ENCODE measurements at places on chromosomes 1 and 21. TPM values are rescaled to one million over a fixed set of nuclear protein-coding genes. Genes with fewer than 3 reads are reported as not detected.

DNA sequence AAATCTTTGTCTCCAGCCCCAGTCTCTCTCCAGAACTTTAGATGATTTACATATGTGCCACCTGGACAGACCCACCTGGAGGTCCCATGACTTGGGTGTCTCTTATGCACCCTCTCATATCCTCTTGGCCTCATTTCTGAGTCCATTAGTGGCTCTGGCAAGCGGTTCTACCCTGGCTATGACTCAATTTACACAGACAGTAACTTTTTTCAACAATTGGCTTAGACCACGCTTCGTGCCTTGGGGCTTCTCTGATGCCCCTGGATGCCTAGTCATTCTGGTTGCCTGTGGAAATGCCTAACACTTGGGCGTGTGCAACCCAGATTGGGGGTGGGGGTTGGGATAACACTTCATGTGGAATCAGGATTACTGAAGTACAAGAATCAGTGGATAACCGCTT is 57.1 kb upstream of the GADD45A start:
- no peak for DNase-seq
- H3K27me3 ChIP-seq, result no peaks in the 10 kb centered on the region
- H3K4me3 ChIP-seq, result no peak overlapping the region
- H3K27ac ChIP-seq, result no peak overlapping the region

DNA sequence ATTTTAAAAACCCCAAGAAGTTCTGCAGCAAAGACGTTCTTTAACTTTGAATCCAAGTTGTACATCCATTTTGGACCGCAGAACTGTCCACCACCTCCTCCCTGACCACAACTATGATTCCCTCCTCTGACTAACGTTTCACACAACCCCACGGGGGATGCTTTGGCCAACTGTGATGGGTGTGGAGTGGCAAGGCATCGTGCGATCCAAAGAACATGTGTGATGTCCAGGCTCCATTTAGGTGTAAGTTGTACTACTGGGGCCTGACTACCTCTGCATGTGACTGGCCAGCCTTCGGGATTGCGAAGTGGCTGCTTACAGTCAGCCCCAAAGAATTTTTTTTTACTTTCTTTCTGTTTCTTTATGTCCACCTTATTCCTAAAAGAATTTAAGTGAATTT is 6.7 kb downstream of the KCNJ15 start:
- DNase-seq, result no peak
- no peaks in the 10 kb centered on the region for H3K27me3 ChIP-seq
- no peaks in the 10 kb centered on the region for H3K4me1 ChIP-seq
- H3K36me3 ChIP-seq, result no peaks in the 10 kb centered on the region
- H3K4me3 ChIP-seq, result no peak overlapping the region

SPRR2A gene
- not detected for polyA plus RNA-seq

AVPR1B gene
- polyA plus RNA-seq, result 0.12 TPM

- no peaks in the 10 kb centered on the region for H3K36me3 ChIP-seq
- no peak overlapping the region for H3K27ac ChIP-seq
These were observed 15.8 kb upstream of the CDCA8 start for GRCh38 chr1:37676281-37677142.

GRCh38 chr1:198179556-198179981 is 22.8 kb downstream of the NEK7 start:
- no peak overlapping the region for H3K4me3 ChIP-seq
- H3K27me3 ChIP-seq, result no peaks in the 10 kb centered on the region
- no peak overlapping the region for H3K27ac ChIP-seq
- H3K4me1 ChIP-seq, result no peaks in the 10 kb centered on the region
- no peaks in the 10 kb centered on the region for H3K36me3 ChIP-seq

GRCh38 chr1:217614200-217614712 is 16.6 kb downstream of the GPATCH2 start:
- no peak for DNase-seq
- no peak overlapping the region for H3K27ac ChIP-seq
- no peaks in the 10 kb centered on the region for H3K4me1 ChIP-seq

DNA sequence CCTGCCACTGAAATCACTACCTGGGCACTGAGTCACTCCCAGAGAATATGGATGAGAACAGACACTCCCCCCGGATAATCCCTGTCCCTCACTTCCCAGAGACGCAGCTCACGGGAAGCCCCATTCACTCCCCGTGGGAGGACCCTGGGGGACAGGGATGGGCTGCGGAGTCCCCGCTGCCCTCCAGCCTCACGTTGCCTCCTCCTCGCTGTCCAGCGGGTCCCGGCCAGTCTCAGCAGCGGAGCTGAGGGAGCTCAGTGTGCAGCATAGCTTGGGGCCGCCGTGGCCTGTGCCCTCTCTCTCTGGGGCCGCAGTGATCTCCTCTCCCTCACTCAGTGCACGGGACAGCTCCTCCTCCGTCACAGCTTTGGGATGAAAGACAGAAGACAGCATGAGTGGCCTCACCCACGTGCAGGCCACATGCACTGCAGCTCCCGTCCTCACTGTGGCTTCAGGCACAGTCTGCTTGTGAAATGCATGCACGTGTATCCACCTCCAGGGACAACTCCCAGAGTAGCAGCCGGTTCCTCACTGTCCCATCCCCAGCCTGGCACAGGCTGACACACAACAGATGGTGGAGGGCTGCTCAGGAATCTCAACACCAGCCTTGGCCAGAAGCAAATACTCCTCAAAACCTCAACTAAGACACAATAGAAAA is 7.4 kb downstream of the CFAP410 start:
- no peak overlapping the region for H3K27ac ChIP-seq
- peaks cover 92% of the 10 kb centered on the region for H3K36me3 ChIP-seq
- no peak overlapping the region for H3K4me3 ChIP-seq
- no peaks in the 10 kb centered on the region for H3K27me3 ChIP-seq

GRCh38 chr1:207362962-207363860 is 41.7 kb downstream of the CD55 start:
- no peak for DNase-seq
- H3K27ac ChIP-seq, result no peak overlapping the region
- no peaks in the 10 kb centered on the region for H3K4me1 ChIP-seq
- no peaks in the 10 kb centered on the region for H3K36me3 ChIP-seq
- no peak overlapping the region for H3K4me3 ChIP-seq

SNX27 gene
- 51.2 TPM for polyA plus RNA-seq

DNA sequence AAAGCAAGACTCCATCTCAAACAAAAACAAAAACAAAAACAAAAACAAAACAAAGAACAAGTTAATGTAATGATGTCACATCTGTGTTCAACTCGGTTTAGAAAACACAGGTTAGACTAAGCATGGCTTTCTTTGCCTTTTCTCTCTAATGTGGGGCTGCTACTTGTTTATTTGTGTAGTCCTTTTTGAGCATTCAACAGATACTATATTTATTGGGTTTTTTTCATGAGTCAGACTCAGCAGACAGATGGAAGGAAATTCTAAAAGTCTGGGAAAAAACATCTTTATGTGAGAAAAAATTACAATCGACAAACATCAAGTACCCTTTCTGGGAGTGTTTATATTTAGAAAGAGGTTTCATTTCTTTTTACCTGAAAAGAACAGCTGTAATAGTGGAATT is 22.3 kb upstream of the OTUD3 start:
- no peaks in the 10 kb centered on the region for H3K36me3 ChIP-seq
- DNase-seq, result no peak
- H3K4me3 ChIP-seq, result no peak overlapping the region
- H3K27me3 ChIP-seq, result no peaks in the 10 kb centered on the region
- no peak overlapping the region for H3K27ac ChIP-seq

DNA sequence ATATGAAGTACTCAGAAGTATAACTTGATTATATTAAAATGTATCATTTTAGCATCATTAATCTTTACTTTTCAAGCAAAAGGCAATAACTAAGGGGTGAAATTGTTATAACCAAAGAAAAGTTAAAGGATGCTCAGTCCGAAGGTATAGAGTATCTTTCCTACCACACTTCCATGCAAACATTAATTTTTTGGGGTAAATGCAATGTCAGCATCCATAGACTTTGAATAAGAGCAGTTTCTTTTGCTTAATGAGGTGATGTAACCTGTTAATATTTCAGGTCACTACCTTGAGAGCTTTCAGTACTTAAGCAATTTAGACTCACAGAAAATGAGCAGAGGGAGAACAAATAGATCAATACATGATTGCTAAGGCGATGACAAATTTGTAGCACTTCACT is 1093.5 kb downstream of the PLA2G4A start:
- H3K27ac ChIP-seq, result no peak overlapping the region
- H3K36me3 ChIP-seq, result no peaks in the 10 kb centered on the region
- no peak overlapping the region for H3K4me3 ChIP-seq
- no peaks in the 10 kb centered on the region for H3K27me3 ChIP-seq

AADACL4 gene
- not detected for polyA plus RNA-seq

DNA sequence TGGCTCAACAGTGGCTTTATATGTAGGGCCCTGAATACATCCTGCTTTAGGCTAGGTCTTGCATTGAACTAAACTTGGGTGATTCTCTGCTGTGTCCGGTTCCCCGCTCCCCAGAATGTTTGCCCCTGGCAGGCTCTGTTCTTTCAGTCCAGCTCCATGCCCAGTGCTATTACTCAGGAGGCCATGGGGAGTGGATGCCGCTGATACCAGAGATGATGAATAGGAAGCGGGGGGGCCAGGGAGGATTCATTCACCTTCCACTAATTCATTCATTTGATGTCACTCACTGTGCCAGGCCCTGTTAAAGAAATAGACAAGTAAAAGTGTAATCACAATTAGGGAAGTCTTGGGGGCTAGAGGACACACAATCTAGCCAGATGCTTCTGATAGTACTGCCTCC is 83.8 kb downstream of the TMEM53 start:
- no peaks in the 10 kb centered on the region for H3K36me3 ChIP-seq
- H3K4me1 ChIP-seq, result peaks cover 42% of the 10 kb centered on the region
- H3K4me3 ChIP-seq, result no peak overlapping the region
- H3K27me3 ChIP-seq, result peaks cover 32% of the 10 kb centered on the region
- H3K27ac ChIP-seq, result no peak overlapping the region

DNA sequence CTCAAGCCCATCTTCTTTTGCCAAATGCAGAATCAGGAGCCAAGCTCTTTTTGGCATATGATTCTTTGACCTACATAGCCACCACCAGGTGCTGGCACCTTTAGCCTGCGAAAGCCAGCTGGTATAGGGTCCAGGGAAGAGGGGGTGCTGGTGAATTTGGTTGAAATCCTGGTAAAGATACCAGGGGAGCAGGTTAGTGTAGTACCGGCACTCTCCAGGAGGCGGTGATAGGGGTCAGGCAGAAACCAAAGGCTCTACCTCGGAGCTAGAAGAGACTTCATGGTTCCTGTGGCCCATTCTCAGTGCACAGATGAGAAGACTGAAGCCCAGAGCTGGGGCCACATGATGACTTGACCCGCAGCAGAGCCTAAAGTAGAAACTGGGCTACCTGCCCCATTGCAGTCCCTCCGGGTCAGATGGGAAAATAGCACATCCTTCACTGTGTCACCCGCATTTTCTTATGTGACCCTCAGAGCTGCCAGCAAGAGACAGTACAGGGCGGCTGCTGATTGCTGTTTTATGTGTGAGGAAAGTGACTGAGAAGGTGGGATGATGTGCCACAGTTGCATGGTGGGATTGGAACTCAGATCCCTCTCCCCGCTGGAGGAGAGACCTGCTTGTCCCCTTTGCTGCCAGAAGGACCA is 36.0 kb upstream of the IL19 start:
- H3K36me3 ChIP-seq, result peaks cover 57% of the 10 kb centered on the region
- H3K4me1 ChIP-seq, result no peaks in the 10 kb centered on the region
- H3K4me3 ChIP-seq, result no peak overlapping the region
- DNase-seq, result no peak

GRCh38 chr1:117388328-117388727 is 21.1 kb downstream of the MAN1A2 start:
- no peak for DNase-seq
- H3K4me1 ChIP-seq, result no peaks in the 10 kb centered on the region
- no peak overlapping the region for H3K4me3 ChIP-seq
- no peaks in the 10 kb centered on the region for H3K36me3 ChIP-seq

SPRR2F gene
- polyA plus RNA-seq, result 1.3 TPM

DNA sequence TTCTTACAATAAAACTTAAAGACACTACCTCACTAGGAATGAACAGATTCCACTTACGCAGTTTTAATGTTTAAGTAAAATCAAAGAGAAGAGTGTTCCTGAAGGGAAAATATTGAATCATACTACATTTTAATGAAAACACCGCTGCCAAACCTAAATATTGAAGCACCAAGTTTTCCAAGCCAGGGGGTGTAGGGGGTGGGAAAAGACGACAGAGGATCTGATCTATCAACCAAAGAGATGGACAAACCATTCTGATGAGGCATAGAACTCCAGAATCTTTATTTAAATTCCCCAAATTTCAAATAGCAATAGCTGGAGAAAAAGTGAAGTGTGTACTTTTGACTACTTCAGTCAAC is 1.2 kb downstream of the ELK4 start:
- H3K36me3 ChIP-seq, result no peaks in the 10 kb centered on the region
- DNase-seq, result no peak
- peaks cover 4% of the 10 kb centered on the region for H3K4me1 ChIP-seq
- H3K27me3 ChIP-seq, result no peaks in the 10 kb centered on the region
- H3K4me3 ChIP-seq, result peak overlapping the region; percentile 89

- H3K4me3 ChIP-seq, result peak overlapping the region; percentile 98
- H3K27me3 ChIP-seq, result no peaks in the 10 kb centered on the region
- peaks cover 10% of the 10 kb centered on the region for H3K36me3 ChIP-seq
- DNase-seq, result no peak
- H3K4me1 ChIP-seq, result peaks cover 4% of the 10 kb centered on the region
These were observed 551 bp downstream of the ZRANB2 start for GRCh38 chr1:71080230-71080738.

GRCh38 chr1:199243423-199244061 is 604.7 kb downstream of the PTPRC start:
- no peaks in the 10 kb centered on the region for H3K36me3 ChIP-seq
- no peak for DNase-seq
- no peaks in the 10 kb centered on the region for H3K27me3 ChIP-seq
- H3K4me1 ChIP-seq, result no peaks in the 10 kb centered on the region
- H3K4me3 ChIP-seq, result no peak overlapping the region
- no peak overlapping the region for H3K27ac ChIP-seq

DNA sequence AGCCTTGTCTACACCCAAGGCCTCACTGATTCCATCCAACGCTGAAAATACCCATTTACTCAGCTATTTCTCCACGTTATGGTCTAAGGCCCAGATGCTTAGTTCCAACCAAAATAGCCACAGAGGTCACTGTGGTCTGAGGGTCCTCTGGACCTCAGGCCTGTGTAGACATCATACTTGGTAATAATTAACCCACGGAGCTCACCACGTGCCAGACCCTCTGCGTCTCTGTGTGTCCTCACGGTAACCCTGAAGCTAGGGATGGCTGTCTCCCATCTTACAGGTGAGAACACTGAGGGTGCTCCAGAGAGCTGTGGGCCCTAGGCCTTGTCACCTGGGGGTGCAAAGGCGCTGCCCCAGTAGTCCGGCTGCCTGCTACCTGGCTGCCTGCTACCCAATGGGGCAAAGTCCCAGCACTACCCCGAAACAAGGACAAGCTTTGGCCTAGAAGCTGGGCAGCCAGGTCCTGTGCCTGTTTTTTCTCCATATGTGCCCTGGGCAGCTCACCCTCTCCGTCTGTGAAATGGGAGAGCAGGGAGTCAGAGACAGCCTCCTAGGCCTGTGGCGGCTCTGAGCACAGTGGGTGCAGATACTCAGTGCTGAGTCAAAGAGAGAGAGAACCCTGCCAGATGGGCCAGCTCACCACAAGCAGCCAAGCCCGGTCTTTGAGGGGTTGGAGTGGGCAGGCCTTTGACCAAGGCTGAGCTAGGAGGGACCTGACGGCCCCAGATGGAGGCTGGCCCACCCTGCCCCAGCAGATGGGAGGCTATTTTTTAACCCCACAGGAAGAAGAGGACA is 17.0 kb upstream of the RUNX3 start:
- DNase-seq, result no peak
- peaks cover 4% of the 10 kb centered on the region for H3K27me3 ChIP-seq
- no peaks in the 10 kb centered on the region for H3K36me3 ChIP-seq
- no peak overlapping the region for H3K4me3 ChIP-seq
- H3K4me1 ChIP-seq, result no peaks in the 10 kb centered on the region

IGSF5 gene
- 4.2 TPM for polyA plus RNA-seq

NR0B2 gene
- polyA plus RNA-seq, result not detected

Measured in spinal cord (tissue), 10 donors.